ENCODE measurements at places on chromosomes 16 and 17.

GRCh38 chr16:56279132-56279531 lies 87.8 kb downstream of the GNAO1 start:
- peak; percentile 68 for DNase-seq

DNA sequence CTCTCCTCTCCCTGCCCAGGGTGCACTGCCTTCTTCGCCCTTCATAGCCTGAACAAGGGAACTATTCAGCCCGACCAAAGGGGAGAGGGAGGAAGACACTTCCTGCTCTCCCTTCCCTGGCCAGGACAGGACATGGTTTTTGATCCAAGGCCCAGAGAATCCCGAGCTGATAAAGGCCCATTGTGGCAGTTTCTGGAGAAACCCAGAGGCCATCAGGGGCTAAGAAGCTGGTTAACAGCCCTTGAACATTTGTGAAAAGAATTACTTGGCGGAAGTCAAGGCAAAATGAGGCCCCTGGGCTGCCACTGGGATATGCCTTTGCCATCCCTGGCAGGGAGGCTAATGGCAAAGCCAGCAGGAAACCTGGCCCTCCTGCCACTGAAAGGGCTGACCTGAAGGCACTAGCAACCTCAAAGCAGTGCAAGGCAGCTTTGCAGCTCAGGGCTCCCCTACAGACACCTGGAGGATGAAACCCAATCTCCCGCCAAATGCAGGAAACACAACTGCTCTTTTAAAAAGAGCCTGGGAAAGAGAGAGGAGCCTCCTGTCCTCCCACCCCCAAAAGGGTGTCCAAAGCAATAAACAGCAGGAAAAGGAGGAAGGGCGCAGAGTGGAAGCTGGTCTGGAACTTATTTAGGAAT lies 12.6 kb downstream of the PHB1 start:
- DNase-seq, result no peak

DNA sequence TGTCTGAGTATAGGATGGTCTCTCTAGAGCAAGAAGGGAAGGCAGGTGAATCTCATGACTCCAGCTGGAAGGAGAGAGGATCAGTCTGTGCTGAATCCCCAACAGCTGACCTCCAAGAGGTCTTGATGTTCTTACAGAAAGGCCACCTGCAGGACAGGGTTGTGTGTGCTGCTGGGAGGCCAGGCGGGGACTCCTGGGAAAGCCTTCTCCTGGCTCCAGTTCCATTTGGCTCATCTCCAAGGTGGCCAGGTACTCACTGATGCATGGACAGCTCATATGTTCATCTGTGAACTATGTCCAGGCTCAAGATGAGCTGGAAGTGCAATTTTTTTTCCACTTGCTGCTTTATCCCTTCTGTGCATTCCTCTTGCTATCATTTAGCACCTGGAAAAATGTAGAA lies 730.2 kb upstream of the RBFOX1 start:
- no peak for DNase-seq

DNA sequence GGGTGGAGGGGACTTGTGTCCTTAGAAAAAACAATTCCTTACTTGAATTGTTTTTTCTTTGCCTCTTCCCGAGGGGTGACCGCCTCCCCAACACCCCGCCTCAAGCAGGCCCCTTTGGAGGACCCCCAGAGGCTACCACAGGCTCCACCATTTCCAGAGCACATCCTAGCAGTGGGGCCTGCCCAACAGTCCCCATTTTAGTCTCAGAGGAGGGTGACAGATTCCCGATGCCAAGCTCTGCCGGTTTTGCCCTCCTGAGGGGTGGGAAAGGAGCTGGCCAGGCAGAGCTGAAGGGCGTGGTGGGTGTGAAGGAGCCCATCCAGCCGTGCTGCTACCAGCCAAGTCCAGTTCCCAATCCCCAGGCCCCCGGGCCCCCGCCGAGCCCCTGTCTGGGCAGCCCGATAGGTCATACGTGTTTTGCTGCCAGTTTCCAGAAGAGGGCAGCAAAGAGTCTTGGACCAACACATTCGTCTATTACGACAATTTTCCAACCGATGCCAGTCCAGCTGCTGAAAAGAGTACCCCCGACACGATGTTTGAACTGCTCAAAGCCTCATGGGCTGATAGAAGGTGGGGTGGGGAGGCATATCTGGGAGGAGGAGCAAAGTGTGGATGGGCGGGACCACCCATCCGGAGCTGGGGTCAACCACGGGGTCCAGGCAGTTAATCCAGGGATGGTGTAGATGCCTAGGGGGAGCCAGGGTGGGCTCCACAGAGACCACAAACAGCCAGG lies 18.8 kb upstream of the GAA start:
- DNase-seq, result peak; percentile 78

- no peak for DNase-seq
Measured at GRCh38 chr16:1537138-1537577, 3.7 kb downstream of the TMEM204 start.

DNA sequence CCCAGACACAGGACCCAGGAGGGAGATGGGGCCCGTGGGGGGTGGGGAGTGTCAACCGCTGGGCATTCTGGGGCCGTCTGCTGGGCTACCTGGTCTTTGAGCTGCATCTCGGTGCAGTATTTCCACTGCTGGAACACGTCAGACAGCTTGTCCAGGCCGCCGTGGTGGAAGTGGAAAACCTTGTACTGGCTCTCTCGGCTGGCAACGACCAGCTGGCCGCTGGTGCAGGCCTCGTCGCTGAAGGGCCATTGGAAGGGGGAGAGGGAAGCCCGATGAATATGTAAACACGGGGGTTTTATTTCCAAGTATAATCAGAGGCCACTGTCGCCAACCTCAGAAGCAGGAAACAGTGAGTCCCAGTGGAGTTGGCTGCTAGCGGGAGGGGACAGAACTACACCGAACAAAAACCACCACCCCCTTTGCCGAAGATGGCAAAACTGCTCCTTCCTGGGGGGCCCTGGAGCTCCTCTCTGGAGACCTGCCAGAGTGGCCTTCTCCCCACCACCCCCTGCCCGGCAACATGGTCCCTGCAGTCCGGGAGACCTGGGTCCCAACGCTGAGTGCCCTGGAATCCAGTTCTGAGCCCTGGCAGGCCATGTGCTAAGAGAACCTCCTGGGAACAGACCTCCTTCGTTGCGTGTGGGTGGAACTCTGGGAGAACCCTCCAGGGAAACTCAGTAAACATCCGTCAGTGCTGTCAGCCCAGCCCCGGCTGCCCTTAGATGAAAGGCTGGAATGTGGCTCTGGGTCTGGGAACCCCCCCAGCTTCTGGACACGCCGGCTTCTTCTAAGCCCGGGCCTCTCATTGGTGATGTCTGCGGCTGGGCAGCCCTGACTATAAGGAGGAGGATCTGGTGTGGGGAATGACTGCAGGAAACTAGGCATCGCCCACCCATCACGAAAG lies 84.1 kb downstream of the TBC1D16 start:
- DNase-seq, result no peak

- DNase-seq, result no peak
Measured at GRCh38 chr16:68893710-68894705, 50.7 kb downstream of the TANGO6 start.

GRCh38 chr16:67509016-67509415 lies 19.6 kb upstream of the RIPOR1 start:
- DNase-seq, result no peak

DNA sequence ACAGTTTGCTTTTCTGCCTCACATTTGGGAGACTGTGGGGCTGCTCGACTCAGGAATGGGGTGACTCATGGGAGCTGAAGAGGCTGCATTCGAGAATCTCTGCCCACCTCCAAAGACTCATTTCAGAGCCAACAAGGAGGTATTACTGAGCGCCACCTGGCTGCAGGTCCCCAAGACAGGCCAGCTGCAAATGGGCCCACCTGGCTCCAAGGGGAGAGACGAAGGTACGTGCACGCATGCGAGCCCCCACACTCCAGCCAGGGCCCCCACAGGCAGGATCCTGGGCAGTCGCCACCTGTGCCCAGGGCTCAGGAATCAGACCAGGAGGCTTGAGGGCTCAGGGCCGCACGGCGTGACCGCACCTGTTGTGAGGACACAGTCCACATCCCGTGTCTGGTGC lies 6.0 kb downstream of the HAGHL start:
- DNase-seq, result no peak

GRCh38 chr17:34246881-34247280 lies 8.2 kb upstream of the CCL2 start:
- no peak for DNase-seq

DNA sequence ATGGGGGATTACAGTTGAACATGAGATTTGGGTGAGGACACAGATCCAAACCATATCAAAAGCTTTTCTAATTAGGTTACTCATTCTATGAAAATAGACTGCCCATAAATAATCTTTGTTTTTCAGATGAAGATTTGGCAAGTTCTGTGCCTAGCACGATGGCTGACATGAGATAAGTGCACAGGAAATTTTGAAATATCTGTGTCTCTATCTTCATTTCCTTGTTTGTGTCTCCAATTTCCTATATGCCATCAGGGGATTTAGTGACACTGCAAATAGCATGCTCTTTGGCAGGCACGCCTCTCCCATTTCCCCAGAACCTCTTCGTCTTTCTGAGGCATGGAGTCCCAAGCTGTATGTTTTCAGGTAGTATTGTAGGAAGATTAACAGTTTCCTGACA lies 544.6 kb downstream of the CDH13 start:
- no peak for DNase-seq

Data from activated CD4-positive, alpha-beta T cell treated with anti-CD3 and anti-CD28 coated beads, Interleukin-2, amount 50 U/mL, for 16 hours (primary cell).